ENCODE measurements at places on chromosomes 2 and 18.

DNA sequence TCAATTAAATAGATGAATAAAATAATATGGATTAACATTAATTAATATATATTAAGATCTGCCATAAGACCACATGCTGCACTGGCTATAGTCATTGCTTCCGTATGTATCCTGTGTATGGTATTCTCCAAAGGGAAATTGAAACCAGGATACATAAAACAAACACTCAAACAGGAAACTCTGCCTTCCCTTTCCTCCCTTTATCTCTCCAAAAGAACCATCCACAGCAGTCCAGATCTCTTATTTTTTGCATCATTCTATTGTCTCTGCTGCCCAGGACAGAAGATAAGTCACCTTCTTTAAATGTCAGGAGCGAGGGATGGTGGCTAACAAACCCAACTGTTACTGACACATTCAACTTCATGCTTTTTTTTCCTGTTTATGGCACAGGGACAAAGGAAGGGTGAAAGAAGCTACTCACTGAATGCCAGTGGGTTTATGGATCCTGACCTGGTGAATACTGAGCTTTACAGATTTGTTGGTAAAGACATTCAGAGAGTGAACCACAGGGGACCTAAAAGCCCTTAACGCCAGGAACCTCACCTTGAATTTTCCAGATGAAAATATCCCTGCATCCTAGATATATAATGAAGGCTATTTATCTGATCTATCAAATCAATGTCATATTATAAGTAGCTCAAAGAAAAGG is 67.5 kb downstream of the CSRNP3 start:
- DNase-seq: no peak

DNA sequence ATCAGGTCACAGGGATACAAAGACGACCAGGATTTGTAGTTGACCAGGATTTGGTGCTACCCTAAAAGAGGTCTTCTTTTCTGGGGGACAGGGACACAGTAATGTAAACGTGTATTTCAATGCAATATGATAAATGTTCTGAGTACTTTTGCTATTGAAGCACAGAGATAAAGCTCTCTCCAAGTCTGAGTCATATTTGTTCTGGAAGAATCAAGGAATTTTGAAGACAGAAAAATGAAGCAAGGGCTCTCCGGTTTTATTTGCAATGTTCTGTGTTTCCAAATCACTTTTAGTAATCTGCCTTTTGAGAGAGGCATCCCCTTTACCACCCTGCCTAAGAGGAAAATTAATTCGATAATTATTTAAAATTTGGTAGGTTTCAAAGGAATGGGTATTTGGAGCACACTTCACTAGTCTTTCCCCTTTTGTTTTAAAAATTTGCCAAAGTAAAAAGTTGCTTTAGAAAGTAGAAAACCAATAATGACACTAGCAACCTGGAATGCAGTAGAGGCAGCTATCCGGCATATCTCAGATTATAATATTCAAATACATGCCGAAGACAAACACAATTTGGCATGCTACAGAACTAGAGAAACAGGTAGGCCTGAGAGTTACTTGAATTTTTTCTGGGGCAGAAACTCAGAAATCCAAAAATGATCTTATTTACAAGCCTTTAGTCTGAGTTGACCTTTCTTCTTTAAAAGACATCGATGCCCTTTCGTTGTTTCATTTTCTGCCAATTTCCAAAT is 82.7 kb downstream of the MREG start:
- no peak for DNase-seq

- no peak for DNase-seq
Measured at GRCh38 chr2:2045141-2045540, 285.9 kb downstream of the MYT1L start.

GRCh38 chr18:35577045-35577848 is 4.3 kb upstream of the GALNT1 start:
- no peak for DNase-seq

- DNase-seq: peak; percentile 55
Measured at GRCh38 chr2:138787053-138787666, 7.0 kb upstream of the NXPH2 start.

DNA sequence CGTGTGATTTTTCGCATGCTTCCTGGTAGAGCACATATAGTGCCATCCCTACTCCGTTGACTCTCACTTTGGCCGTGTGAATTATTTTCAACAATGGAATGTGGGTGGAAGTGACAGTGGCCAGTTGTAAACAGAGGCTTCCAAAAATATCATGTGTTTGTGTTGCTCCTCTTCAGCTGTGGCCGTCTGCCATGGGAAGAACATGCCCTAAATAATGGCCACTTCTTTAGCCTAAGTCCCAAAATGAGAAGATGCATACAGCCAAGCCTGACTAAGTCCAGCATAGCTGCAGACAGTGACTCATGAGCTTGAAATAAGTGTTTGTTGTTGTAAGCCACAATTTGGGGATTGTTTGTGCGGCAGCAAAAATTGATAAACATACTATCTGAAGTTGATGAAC is 8.9 kb upstream of the GALNT1 start:
- no peak for DNase-seq

DNA sequence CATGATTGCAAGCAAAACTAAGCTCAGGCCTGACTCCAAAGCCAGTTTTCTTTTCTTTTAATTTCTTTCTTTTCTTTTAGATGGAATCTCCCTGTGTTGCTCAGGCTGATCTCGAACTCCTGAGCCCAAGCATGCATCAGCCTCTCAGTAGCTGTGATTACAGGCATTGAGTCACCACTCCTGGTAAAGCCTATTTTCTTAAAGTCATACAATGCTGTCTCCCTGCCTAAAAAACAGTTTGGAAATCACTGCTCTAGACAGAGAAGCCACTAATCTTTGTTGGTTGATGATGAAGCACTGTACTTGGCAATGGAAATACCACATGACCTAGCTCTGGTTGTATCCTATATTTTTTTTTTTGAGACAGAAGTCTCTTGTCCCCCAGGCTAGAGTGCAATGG is 33.1 kb upstream of the ZNF532 start:
- DNase-seq: no peak

- DNase-seq: no peak
Measured at GRCh38 chr2:24824966-24825882, 32.0 kb downstream of the CENPO start.

- no peak for DNase-seq
Measured at GRCh38 chr2:149027590-149028250, 10.8 kb upstream of the LYPD6B start.

DNA sequence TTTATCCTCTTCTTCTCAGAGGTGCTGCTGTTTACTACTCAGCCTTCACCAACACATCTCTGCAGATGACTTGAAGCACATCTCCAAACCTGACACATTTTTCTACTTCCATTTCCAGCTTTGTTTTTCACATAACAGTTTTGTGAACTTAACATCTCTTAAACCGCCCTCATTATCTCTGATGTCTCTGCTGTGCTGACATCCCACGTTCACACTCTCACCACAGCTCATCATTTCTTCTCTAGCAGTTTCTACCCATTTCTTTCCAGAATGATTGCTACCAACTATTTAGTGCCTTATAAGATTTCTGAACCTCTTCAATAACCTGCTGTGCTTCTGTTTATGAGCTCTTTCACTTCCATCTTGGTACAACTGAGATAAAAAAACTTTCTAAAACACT is 238.0 kb downstream of the PTPRM start:
- DNase-seq: no peak

DNA sequence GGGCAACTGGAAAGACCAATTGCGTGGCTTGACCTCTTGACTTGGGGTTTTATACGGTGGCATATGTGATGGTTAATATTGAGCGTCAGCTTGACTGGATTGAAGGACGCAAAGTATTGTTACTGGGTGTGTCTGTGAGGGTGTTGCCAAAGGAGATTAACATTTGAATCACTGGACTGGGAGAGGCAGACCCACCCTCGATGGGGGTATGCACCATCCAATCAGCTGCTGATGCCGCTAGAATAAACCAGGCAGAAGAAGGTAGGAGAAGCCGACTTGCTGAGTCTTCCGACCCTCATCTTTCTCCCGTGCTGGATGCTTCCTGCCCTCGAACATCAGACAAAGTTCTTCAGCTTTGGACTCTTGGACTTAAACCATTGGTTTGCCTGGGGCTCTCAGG is 34.2 kb upstream of the YPEL5 start:
- no peak for DNase-seq

- DNase-seq: no peak
Measured at GRCh38 chr2:205593891-205594290, 88.4 kb upstream of the NRP2 start.

DNA sequence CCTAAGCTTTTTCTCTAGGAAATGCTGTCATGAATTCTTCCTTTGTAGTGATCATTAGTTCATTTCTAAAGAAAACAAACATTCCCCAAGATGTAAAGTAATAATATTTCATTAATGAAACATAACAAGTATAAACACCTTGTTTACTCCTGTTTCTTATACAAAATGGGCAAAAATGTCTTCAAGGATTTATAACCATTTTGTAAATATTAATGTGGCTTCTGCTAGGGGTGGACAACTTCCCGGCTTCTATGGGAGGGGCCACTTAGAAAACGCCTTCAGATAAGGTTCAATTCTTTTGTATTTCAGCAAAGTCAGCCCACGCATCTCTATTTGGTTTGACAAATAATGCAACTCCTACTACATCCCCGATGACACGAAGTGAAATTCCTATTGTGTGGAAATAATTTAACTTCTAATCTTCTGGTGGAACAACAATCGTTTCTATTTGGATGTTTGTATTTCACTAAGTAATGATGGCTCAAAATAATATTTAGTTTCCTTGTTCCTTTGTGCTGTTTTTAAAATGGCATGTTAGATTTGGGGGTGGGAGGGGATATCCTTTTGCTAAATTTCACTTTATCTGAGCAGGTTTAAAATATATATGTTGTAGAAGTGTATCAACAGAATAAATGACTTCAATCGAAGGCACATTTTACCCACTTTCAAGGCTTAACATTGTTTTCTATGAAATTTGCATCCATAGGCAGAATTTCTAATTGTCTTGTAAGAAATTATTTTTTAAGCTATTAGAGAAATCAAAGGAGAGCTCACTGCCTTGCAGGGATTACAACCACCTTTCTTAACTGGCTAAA is 14.7 kb upstream of the HOXD1 start:
- DNase-seq: no peak

GRCh38 chr2:158741625-158742024 is 53.5 kb upstream of the DAPL1 start:
- DNase-seq: no peak

DNA sequence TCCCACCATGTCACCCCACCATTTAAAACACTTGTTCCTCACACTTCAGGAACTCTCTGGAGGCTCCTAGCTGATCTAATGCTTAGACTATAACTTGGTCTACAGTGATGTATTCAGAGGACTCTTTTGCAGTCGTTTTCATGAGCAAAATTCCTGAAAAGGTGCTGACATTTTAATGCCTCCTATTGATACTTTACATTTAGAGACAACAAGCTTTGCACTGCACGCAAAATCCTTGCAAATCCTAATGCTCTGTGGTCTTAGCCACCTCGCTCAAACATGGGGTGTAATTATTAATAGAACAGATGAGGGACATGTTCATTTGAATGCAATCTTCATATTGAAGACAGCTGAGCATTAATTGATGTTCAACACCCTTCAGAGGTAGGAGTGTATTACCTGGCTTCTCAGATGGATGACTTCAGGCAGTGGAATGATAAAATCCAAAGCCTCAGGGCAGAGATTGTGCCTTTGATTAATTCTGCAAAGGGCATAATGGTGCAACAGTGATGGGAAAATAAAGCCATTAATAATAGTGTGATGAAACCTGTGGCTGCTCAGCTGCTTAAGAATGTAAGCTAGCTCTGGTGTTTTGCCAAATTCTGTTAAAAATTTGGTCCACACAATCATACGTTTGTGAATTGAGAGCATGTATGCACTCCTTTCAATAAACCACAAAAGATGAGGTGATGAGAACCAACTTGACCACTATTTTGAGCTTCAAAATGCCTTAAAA is 5.4 kb downstream of the CTAGE1 start:
- DNase-seq: no peak

DNA sequence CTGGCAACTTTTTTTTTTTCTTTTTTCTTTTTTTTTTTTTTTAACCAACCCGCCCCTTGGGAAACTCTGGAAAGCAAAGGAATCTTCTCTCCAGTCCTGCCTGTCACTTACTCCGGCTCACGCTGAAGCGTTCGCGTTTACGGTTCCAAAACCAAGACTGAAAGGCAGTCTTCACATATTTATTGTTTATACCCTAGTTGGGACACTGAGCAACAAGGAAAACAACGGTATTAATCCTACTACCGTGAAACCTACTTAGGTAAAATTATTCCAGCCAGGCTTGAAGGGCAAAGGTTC is 125.4 kb downstream of the OSBPL1A start:
- no peak for DNase-seq

GRCh38 chr18:11840493-11840892 is 10.7 kb upstream of the CHMP1B start:
- DNase-seq: no peak

DNA sequence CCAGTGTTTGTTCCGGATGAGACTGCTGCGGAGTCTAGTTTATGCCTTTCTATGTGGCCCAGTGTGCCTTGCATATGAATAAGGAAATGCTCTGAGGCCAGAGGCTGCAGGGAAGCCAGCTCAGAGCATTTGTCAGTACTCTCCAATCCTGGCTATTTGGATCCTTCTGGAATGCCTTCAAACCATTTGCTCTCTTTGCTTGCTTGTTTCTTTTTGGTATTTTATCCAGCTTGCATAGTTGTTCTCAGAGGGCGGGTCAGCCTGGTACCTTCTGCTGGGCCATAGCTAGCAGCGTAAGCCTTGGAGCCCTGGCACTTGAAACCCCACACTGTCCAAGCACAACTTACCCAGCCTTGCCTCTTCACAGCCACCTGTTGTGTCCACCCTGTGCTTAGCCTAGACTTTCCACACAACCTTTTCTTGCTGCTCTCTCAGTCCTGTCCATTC is 20.5 kb downstream of the CENPO start:
- DNase-seq: no peak

- no peak for DNase-seq
Measured at GRCh38 chr2:232979871-232980461, 33.1 kb downstream of the NGEF start.

DNA sequence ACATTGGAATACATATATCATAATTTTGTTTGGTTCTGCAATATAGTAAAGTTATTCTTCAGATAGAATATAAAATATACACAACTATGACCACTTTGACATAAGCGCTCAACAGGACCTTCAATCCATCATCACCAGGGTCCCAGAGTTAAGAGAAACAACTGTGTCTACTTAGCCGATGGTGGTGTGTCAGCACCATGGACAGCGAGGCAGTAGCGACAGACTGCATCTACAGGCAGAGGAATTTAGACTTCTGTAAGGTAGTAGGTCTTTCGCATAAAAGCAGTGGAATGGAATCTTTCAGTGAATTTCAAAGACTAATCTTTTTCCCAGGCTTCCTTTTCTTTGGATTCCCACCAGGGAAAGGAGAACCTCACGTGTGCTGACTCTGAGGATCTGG is 20.5 kb upstream of the LRPPRC start:
- peak; percentile 51 for DNase-seq

- DNase-seq: no peak
Measured at GRCh38 chr2:82198809-82199492, 1894.4 kb upstream of the LRRTM1 start.

GRCh38 chr2:168212167-168212566 is 35.2 kb downstream of the STK39 start:
- DNase-seq: no peak

DNA sequence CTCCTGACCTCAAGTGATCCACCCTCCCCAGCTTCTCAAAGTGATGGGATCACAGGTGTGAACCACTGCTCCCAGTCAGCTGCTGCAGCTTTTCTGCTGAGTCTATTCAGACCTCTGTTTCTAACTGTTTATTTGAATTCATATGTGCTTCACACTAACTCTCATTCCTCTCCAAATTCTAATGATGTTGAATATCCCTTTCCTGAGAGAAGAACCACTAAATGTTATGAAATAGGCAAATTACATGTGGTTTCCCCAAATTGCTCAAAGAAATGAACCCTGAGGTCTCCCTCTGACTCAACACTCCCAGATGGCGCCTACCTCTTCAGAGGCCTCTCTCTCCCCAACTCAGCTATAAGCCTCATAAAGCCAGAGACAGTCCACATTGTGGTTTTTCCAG is 98.6 kb downstream of the IRS1 start:
- DNase-seq: no peak
